HS-27A (cell line): ENCODE measurements at places on chromosomes 5 and 9.
A peak's percentile ranks its signal among the peaks of the same experiment; 100 is the strongest.

DNA sequence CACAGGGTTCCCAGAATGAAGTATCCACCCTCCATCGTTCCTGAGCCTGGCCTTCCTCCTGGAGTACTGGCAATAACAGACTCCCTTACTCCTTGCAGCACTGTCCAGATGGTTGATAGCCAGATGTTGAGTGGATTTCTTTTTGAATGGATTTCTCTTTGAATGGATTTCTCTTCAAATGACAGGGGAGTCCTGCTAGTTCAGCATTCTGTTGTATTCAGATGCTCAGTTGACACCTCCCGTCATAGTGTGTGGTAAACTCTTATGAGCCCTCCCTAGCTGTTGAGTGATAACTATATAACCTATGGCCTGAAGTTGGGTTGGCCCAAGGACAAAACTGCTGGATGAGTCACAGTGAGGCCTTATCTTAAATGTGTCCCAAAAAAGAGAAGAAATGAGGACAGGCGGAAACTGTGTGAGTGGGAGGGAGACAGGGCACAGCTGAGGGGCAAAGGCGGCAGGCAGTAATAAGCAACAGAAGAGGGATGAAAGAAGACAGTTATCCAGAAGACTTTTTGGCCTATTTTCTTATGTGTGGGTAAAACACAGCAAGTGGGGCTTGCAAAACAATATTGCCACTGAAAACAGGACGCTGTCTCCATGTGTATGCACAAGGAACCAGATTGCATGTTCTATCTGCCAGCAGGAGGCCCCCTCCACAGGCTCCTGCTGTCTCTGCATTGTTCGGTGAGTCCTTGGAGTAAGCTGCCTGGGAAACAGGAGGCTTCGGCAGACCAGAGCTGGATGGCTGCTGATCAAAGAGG is 209.5 kb upstream of the S1PR3 start:
- DNase-seq, result no peak

GRCh38 chr9:36749461-36749860 is 176.8 kb downstream of the MELK start:
- no peak for DNase-seq

DNA sequence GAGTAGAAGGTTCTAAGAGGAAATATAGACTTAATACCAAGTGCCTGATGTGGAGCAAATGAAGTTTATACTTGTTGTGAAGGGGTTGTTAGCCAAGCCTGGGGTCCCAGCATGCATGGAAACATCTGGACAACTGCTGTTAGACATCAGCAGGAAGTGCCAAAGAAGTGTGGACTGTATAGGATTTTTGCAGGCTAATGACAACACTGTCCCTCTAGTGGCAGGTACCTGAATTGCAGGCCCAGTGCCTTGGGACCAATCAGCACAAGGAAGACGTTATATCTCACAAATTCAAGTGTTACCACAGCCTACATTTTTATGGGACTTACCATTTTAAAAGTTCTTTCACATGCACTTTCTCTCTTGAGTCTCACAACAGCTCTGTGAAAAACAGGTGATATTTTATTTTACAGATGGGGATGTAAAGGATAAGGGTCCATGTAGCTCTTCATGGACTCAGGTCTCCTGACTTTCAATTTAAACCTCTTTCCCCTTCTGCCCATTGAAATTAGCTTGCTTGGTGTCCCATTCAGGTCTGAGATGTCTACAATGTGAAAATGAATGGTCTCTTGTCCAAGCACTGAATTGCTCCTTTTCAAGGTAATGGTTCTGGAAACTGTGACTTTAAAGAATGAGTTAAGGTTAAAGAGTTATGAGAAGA is 89.0 kb upstream of the MAP1B start:
- no peak for DNase-seq

DNA sequence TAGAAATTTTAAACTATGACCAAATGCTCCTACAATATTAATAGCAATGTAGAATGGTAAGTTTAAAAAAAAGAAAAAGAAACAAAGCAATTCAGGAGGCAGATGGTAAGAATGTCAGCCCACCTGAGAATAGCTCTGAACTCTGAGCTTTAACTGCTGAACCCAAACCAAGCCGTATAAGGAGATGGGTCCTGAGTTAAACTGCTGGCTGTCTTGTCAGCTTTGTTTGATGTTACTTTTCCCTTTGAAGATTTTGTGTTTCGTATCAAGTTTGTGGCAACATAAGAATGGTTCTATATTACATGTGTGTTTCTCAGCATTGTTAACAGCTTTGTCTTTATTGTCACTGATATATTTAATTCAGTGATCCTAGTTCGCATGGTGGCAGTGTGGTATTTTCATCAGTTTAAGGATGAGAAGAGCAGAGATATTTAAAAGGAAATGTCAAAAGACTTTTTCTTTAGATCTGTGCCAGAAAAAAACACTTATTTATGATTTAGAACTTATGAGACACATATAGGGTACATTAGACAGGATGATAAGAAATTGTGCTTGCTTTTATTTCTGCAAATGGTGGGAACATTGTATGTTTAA is 390.1 kb downstream of the CCDC171 start:
- no peak for DNase-seq

GRCh38 chr5:40909264-40909663 is at the start of gene C7:
C7 (plus strand) TSS chr5:40909497; CDS start chr5:40909611, 114 bp downstream.
- no peak for DNase-seq

DNA sequence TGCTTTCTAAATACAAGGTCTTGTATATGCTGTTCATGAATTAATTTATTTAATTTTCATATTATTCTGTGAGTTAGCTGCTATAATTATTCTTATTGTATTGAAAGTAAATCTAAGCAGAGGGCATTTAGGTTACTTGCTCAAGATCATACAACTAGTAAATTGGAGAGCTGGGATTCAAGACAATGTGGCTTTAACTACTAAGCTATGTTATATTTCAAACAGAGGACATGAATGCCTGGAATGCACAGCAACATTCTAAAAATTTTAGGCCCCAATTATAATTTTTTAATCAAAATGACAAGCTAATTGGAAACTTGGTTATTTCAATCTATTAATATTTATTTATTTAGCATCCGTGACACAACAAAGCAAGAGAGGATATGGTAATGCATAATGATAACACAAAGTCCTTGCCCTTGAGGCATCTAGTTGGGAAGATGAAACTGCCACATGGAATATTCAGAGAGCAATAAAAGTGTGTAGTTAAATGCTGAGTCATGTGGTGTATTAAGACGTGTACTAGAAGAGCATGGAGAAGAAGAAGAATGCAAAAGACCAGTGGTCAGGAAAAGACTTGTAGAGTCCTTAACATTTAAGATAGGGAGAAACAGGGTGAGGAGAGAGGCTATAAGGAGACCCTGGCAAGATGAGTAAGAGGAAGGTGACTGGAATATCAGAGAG is 24.4 kb downstream of the CTXN3 start:
- DNase-seq, result no peak

GRCh38 chr5:6593148-6594016 is 39.5 kb downstream of the NSUN2 start:
- no peak for DNase-seq

DNA sequence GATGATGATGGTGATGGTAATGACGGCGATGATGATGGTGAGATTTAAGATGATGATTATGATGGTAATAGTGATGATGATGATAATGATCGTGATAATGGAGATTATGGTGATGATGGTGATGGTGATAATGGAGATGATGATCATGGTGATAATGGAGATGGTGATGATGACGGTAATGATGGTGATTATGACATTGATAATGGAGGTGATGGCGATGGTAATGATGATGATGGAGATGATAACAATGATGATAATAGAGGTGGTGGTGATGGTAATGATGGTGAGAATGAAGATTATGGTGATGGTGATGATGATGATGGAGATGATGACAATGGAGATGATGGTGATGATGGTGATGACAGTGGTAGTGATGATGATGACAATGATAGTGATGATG is 69.7 kb downstream of the MED10 start:
- DNase-seq, result no peak

DNA sequence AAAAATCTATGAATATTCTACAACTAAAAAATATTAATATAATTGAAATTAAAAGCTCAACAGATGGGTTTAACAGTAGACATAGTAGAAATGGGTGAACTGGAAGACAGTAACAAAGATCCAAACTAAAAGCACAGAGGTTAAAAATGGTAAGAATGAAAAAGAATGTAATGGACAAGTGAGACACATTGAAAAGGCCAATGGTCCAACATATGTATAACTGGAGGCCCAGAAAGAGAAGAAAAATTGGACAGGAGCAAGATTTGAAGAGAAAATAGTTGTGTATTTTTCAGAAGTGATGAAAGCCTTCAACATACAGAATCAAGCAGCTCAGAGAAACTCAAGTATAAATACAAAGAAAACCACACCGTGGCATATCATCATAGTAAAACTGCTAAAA is 58.6 kb downstream of the PCDHGC5 start:
- DNase-seq, result no peak

DNA sequence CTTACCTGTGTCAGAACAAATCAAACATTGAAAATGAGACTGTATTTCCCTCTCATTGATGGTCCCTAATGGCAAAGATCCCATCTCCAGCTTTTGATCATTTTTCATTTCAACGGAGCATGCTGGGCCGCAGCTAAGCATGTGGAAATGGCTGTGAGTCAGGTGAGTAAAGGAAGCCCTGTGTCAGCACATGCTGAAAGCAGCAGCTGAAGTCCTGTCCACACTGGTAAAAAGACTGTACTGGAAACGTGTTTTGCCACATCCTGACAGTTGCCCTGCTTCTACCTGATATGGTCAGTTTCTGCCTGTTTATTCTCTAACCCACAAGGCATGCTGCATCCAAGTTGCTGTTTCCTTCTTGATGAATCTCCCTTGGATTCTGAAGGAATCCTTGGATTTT is 330.1 kb downstream of the EFNA5 start:
- DNase-seq, result no peak

DNA sequence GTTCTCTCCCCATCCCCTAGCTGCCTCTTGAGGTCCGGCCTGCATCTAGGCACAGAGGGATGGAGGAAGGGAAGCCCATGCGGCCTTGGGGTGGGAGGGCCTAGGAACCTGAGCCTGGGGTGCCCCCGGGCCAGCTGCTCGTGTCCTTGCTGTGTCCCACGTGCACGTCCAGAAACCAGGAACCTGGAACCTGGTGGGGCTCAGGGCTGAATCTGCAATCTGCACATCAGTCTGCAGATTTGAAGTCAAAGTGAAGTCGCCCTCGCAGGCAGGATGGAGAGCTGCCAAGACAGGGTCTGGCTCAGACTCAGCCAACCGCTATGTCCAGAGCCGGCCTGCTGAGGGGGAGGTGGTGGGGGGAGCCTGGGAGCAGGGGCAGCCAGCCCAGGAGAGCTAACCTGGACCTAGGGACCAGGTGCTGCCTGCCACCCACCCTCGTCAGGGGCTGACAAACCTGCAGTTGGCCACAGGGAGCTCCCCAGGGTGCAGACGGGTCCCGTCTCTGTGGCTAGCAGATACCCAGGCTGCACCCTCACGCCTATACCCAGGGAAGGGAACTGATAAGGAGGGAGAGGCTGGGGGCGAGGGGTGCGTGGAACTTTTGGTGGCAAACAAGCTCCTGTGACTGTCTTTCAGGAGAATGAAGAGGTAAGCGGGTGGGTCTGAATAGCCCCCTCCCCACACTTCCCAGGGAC is 103.5 kb upstream of the SIMC1 start:
- no peak for DNase-seq

DNA sequence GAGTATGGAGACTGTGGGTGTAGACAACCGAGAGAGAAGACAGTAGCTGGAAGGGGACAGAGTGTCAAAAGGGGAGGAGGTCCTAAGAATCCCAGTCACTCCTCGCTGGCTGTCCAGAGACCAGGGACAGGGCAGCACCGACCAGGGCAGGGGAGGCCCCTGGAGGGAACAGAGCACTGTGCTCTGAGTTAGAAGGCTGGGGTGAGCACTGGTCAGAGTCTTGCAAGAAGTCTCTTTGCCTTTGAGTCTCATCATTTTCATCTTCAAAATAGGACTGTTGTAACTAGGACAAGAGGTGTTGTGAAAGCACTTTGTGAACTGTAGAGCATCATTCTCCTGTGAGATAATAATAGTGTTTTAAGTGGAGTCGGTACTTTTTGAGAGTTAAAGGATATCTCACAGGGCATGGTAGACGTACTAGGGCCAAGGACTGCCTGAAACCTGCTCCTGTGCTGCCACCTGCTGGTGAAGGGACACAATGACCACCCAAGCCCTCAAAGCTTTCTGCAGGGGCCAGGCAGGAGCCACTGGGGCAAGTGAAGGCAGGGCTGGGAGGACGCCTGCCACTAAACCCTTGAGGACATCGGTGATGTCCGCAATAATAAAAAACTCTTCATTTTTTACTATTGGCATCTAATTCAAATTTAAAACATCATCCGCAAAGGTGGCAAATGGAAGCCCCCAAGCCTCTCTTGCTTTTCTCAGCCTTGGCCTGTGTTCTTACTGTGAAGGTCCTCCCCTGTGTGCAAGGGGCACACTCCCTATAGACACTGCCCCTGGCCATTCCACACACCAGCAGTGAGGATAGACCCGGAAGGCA is 28.2 kb downstream of the SLC6A7 start:
- peak; percentile 14 for DNase-seq
